EH (cell line): ENCODE measurements at places on chromosomes 13 and 19.

DNA sequence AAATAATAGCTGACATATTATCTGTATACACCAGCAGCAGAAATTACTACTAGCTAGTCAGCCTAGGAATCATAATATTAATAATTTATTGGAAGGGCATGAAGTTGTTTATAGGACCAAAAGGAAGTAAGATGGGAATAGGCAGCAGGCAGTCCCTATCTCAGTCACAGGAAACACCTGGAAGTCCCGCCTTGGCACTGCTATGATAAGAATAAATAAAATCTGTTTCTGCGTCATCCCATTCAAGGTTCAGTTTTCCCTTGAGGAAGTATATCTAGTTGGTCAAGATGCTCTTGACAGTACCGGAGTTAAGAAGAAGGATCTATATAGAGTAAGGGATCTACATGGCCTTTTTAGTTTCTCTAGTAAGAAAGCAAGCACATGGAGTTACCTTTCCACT is 830.8 kb downstream of the DIAPH3 start:
- DNase-seq: no peak

GRCh38 chr19:2549701-2550191 is 73.8 kb downstream of the GADD45B start:
- DNase-seq: peak; percentile 93

- no peak for DNase-seq
These were observed 1.8 kb downstream of the SDHAF1 start for GRCh38 chr19:35996777-35997176.

- DNase-seq: peak; percentile 13
These were observed 23.4 kb downstream of the DGKH start for GRCh38 chr13:42071672-42072419.

DNA sequence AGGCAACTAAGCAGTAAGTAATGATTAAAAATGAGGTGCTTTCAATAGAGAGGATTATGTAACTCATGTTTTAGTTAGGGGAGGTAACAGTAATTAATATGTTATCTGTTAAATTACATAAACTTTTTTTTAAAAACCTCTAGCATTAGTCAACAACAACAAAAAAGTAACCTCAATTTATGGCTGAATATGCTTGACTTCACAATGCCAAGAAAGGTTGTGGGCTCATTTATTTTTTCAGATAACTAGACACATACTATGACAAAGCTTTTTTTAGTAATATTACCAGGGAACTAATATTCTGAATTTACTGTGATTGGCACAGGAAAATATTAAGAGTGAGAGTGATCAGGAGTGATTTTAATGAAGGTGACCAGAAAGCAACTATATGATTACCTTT is 54.9 kb downstream of the KCNRG start:
- no peak for DNase-seq
